ENCODE measurements at places on chromosomes 11 and 22.

- DNase-seq, result no peak
These were observed 76.9 kb downstream of the DSCAML1 start for GRCh38 chr11:117720061-117720511.

- no peak for DNase-seq
These were observed 8.6 kb downstream of the LRRC32 start for GRCh38 chr11:76661834-76662434.

GRCh38 chr22:47392729-47393128 is 630.3 kb downstream of the TBC1D22A start:
- no peak for DNase-seq

DNA sequence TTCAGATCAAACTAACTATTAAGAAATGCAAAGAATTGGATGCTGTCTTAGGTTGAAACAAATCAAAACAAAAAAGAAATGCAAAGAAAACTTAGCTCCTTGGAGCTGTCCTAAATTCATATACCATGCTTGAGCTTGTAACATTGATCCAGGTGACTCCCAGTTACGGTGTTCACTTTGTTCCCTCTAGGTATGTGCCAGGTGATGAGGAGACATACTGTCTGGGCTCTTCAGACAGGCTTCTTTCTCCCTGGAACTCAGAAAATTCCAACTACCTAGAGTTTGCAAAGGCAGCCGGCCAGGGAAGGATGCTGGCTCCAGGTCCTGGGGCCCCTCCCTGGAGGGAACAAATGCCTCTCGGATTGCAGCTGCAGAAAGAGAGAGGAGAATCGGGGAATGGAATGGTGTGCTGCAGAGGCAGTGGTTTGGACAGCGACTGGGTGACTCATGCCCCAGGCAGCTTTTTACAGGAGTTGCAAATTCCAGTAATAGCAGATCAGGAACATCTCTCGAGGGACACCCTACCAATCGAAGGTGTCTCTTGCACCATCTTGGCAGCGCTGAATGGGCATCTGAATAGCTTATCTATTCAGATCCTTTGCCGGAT is 12.3 kb upstream of the ASPHD2 start:
- DNase-seq, result no peak

DNA sequence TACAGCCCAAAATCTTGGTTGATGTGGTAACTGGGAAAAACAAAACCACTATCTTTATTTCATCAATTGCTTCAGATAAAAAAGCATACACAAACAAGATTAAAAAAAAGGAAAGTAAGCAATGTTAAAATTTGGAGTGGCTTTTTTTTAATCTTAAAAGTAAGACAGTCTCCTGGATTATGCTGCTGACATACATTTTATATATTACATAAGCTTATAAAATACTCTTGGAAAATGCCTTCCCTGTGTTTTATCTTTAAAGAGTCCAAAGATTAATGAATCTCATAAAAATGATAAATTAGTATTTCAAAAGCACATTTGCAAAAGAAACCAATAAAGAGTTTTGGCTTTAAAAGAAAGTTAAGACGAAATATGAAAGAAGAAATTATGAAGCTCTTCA is 132.7 kb downstream of the DLG2 start:
- no peak for DNase-seq

DNA sequence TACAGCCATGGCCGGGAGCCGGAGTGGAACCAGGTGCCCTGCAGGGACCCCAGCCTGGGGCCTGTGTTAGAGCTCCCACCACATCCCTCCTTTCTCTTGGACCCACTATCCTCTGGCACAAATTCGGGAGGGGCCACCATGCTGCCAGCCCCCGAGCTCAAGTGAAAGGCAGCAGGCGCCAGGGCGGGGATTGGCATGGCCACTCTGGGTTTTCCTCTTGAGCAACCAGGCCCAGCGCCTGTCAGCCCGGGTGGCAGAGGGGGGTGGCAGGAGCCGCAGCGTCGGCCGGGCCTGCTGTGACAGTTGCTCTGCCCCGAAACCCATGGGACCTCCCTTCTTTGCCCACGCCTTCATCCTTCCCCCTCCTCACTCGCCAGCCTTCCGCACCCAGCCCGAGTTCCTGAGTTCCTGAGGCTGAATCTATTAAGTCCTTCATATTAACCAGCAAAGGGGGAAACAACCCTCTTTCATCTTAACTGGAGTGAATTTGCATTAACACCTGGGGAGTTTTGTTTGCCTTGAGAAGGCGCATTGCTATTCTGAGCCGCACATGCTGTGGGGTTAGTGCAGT is 16.8 kb upstream of the CABP7 start:
- DNase-seq, result no peak

GRCh38 chr11:59866397-59866796 is at the start of gene TCN1:
TCN1 (minus strand) TSS chr11:59866487; CDS start chr11:59866470, 17 bp downstream.
- no peak for DNase-seq

- DNase-seq, result no peak
These were observed 933 bp upstream of the KRTAP5-10 start for GRCh38 chr11:71564430-71564829.

DNA sequence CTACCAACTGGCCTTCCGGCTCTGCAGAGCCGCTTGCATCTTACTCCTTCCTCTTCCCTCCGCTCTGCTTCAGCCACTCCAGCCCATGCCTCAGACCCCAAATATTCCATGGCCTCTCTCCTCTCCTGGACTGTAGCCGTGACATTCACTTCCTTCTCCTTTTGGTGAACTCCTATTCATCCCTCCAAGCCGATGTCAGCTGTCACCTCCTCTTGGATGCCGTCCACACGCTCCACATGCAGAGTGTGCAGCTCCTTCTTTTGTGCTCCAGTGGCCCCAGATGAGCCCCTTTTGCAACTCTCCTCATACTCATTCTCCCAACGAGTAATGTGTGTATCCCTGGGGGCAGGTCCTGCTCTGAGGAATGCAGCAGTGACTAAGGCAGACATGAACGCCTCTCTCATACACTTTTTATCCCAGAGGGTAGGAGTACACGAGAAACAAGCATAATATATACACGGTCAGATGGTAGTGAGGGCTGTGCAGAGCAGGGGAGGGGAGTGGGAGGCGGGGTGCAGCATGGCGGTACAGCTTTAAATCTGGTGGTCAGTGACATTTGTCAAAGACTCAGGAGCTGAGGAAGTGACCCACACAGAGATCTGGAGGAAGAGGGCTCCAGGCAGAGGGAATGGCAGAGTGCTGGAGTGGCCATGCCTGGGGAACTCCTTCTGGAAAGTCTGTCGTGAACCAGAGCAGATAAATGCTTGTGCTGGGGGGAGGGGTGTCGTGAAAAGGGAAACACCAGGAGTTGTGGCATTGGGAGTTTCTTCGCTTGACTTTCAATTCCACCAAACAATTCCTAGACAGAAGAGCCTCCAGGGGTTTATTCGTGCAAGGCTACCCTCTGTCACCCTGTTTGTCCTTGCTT is 83.8 kb upstream of the ATXN10 start:
- DNase-seq, result no peak

DNA sequence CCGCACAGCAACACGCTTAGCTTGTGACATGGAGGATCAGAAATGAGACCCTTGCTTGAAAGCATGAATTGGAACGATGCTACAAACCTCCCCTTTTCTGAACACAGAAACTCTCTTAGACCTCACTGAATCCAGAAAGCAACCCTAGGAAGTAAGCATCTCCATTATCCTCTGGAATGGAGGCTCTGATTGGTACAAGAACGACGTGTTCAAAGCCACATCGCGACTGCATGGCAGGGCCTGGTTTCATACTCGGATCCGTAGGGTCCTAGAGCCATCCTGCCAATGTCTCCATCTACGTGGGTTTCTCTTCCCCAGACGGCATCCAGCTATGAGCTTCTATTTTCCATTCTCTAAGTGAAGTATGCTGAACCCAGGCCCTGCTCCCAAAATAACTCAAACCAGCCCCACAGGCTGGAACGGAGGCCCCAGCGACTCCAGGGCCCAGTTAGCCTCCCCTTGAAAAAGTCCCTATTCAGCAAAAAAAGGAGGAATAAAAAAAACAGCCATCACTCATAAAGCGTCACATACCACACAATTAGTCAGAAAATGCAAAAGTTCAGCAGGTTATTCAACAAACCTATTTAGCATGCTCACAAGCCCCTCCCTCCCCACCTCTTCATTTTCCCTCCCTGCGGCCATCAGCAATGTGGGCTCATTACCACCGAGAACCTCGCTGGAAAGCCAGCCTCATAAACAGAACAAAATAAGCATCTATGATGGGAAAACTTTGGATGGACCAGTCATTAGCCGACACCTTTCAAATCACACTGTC is 7.1 kb upstream of the MN1 start:
- no peak for DNase-seq

DNA sequence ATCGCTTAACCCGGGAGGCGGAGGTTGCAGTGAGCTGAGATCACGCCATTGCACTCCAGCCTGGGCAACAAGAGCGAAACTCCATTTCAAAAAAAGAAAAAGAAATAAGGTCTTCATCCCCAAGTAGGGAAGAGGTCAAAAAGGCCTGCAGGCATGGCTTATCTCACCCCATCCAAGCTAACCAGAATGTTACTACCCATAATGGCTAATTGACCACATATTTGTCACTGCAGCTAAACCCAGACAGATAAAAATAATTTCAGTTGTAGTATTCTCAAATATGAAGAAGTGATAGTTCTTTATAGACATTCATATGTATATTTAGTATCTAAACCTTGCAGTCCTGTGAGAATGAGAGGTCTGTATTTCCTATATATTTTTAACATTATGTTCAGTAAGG is 17.8 kb downstream of the PIWIL4 start:
- no peak for DNase-seq

GRCh38 chr22:49509016-49509415 is 318.7 kb downstream of the BRD1 start:
- no peak for DNase-seq

DNA sequence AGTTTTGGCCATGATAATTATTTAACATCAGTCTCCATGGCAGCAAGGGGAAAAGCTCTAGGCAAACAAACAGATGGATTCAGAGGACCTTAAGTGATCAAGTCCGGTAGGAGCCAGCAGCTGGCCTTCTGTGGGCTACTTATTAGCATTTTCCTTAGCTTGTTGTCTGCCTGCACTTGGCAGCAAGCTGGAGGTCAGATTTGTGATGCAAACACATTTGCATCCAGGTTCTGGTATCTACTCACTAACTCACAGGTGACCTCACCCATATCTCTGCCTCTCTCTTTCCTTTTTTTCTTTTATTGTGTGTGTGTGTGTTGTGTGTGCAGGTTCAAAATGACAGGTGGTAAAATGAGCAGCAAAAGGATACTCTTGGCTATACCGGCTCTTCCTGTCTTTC is 32.3 kb downstream of the ARHGAP42 start:
- no peak for DNase-seq

GRCh38 chr22:28413612-28414399 is 265.8 kb downstream of the TTC28 start:
- DNase-seq, result no peak

DNA sequence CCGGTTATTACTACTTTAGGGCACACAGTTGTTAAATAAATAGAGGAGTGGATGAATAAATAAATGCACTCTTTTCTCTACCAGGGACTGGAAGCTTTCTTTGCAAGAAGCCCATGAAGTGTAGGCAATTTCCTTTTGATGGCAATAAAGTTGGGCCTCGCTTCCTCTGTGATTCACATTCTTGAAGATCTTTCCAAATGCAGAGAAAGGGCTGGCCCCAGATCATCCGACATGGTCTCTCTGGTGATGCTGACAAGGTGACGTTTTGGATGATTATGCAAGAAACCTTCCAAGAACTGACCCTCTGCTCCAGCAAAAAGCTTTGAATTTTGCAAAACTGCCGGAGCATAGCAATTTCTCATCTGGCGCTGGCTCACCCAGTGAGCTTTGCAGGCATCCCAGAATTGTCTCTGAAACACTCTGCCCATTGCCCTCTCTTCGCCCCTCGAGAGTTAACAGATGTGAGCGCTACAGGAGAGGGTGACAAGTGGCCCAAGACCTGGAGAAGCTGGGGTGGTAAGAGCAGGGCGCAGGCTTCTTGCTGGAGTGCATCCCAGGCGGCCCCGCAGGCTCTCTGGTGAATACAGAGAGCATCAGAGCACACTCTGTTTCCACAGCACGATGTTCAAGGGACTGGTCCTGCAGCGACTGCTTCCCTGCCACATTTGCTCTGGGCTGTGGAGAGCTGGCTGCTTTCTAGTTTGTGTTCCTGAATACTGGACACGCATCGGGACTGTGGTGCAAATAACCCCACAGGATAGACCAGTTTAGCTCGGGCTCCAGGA is 11.5 kb upstream of the IFT27 start:
- DNase-seq, result no peak

DNA sequence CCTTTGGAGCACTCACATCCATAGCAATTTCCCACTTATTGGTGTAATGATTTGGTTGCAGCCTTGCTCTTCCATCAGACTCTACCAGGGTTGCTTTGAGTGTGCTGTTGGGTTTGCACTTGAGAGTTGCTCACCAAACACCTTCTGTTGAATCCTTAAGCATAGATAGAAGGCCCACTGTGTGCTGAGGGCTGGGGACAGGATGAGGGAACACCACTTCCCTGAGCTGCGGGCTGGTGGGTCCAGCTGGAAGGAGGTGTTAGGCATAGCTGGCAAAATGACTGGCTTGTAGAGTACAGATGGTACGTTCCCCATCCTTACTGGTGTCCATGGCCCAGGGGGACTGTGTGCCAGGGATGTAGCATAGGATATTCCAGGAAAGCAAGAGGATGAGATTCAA is 3.9 kb downstream of the PRDM11 start:
- no peak for DNase-seq

- no peak for DNase-seq
These were observed 2373.1 kb upstream of the RAG2 start for GRCh38 chr11:38971141-38971540.

DNA sequence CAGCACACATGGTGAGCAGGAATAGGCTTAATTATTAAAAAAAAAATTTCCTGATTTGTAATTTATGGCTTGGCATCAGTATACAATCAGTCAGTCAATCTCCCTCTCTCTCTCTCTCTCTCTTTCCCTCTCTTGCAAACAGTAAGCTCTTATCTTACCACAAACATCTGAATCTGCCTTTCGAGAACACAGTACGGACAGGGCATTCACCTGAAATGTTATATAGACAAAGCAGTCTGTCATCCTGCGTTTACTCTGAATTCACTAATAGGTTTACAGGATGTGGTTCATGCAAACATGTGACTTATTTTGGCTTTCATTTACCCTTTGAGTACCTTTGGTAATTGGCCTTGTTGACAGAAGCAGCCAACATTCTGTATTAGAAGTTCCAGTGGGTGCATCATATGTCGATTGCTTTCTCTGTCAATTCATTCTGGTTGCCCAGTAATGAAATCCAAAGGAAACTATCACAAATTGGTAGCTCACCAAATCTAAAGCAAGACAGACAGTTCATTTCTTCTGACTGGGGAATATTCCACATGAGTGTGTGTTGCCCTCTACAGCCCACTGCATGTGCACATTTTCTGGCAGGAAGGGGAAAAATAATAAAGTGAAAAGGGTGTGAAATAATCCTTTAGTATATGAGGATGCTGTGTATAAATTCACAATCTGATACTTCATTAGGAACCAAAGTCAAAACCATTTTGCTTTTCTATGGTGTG is 1058.2 kb downstream of the LRRC4C start:
- DNase-seq, result no peak

Data from effector CD8-positive, alpha-beta T cell (primary cell).